AG04450 (cell line): ENCODE measurements at places on chromosomes 16 and 17.

GRCh38 chr16:774086-775001, 13.8 kb downstream of the MSLN start:
- no peak for DNase-seq

- no peak for DNase-seq
Observed at GRCh38 chr17:80773243-80773991, 218.2 kb upstream of the CHMP6 start.

- peak; percentile 69 for DNase-seq
Observed at GRCh38 chr17:47621293-47622179, 28.2 kb upstream of the KPNB1 start.

DNA sequence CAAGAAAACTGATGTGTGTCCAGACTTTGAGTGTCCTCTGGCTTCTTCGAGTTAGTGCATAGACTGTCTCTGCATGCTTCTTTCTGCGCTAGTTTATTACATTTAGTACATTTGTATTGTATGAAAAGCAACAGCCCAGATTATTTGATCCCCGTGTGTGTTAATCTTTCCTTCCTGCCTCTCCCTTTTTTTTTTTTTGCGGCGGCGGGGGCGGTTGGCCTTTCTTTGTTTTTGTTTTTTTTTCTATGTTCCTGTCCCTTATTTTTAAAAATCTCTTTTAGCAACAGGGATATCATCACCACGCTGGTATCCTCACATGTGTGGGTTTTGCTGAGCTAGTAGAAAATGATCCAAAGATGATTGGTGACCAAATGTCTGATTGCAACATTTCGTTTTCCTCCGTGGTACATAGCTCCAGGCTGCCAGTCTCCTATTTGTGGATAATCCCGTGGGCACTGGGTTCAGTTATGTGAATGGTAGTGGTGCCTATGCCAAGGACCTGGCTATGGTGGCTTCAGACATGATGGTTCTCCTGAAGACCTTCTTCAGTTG, 9.4 kb downstream of the SCPEP1 start:
- DNase-seq = no peak

DNA sequence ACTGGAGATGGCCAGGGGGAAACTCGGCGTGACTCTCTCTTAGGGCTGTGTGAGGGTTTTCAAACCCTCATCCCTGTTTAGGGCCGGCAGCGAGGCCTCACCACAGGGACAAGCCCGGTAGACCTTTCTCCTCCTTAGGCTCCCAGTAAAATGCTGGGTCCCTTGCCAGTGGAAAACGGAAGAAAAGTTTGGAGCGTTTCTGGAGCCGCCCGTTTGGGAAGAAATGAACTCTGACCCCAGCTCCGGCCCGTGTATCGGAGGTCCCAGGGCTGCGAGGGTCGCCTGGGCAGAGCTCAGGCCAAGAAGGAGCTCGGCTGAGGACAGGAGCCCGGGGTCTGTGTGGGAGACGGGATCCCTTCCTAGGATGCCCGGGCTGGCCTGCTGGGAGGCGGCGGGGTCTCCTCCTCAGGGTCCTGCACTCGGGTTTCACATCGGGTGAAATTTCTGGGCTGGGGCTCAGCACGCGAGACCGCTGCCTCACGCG, 23.2 kb downstream of the ZNF213 start:
- no peak for DNase-seq

GRCh38 chr16:84565669-84566495, 52.0 kb downstream of the COTL1 start:
- no peak for DNase-seq

- no peak for DNase-seq
Observed at GRCh38 chr17:59391021-59391420, 59.6 kb downstream of the YPEL2 start.

DNA sequence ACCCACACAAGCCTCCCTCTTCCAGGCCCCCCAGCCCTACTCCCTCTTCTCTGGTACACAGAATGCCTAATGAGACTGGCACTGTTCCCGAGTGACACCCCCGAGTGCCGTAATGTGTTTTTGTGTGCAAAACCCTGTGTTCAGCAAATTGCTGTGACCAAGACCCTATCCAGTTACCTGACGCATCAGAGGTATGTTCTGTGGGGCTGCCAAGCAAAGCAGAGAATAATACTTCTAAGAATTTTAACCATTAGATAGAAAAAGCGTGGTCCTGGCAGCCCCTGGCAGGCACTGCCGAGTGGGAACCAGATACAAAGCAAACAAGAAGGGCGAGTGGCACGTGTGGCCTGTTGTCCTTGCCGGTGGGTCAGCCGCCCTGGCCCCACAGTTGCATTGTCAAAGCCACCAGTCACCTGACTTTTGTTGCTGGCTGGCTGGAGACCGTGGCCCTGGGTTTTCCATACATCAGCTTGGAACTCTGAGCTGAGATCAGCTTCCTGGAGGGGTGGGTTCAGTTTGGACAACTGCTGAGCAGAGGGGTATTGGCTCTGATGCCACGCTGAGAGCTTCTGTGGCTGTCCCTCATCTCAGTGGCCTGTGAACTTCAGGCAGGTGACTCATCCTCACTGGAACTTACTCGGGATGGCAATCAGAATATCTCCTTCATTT, 69.1 kb upstream of the BRD7 start:
- DNase-seq = no peak

DNA sequence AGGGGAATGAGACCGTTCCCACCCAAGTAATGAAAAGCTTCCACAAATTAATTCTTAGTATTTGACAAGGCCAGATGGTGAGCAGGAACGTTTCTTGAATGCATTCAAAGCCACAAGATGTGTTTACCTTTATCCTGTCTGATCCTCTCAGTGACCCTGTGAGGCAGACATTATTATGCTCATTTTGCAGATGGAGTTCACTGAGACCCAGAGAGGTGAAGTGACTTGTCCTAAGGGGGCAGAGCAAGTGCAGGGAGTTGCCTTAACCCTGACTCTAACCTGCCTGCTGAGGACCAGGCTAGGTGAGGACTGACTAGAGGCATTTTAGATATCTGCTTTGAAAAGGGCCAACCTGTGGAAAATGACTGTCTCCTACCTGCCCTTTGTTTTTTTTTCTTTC, 156.7 kb downstream of the HAPSTR1 start:
- DNase-seq = no peak

GRCh38 chr17:58250344-58251011, 12.1 kb downstream of the LPO start:
- no peak for DNase-seq

DNA sequence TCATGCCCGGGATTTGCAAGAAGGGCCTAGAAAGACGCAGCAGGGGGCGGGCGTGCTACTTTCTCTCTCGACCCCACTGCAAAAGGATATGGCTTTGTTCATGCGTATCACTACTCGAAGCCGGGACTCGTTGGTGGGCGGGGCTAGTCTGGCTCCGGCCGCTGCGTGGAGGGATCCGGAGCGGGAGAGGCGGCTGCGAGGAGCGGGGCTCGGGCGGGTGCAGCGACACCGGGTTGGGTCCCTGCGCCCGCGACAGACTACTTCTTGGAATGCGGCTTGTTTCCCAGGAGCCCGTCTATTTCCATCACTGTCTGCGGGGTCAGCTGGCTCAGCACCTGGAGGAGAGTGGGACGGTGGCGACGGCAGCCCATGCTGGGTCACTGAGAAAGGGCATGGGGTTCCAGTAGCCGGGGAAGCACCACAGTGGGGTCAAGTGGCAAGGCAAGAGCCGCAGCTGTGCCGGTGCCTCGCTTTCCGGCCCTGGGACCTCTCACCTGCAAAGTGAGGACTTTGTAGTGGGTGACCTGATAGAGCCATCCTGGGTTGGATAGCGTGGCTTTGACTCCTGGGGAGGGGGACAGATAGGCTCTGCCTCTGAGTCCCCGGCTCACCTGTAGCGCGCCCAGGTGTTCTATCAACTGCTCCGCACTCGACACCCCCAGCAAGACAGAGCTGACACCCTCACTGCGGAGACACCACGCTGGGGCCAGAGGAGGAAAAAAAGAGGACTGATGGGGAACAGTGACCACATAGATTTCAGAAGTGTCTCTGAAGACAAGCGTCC, 6.6 kb downstream of the KCNAB3 start:
- peak; percentile 37 for DNase-seq

GRCh38 chr17:78924481-78925151, 571 bp downstream of the TIMP2 start:
- no peak for DNase-seq

- no peak for DNase-seq
Observed at GRCh38 chr16:23145608-23146007, 3.6 kb downstream of the USP31 start.

DNA sequence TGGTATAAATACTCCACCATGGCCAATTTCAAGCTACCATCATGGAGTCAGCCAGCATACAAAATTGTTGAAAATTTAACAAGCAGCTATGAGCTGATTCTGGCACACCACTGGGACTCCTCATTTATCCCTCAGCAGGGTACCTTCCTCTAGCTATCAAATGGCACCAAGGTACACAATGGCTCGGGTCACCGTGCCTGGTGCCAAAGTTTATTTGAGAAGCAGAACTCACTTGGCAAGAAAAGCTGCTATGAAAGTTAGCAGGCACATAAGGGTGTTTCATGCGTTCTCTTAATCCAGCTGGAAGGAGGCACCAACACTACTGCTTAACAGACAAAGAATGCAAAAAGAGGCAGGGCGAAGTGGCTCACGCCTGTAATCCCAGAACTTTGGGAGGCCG, 51.6 kb downstream of the IKZF3 start:
- DNase-seq = no peak

DNA sequence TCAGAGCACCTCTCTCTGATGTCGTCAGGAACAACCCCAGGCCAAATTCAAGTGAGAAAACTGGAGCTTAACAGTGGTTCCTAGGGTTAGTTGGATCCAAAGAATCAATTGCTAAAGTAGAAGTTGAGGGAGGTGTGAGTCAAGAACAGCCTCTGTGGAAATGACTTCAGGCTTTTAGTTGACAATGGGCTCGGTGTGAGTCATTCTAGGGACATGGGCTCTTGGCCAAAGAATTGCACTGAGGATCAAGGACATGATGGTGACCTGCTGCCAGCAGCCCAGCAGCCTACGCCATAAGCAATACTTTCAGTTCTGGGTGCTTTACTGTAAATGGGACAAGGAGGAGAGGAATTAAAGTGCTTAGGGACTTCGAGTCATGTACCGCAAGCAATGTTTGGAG, 32.1 kb upstream of the SMURF2 start:
- no peak for DNase-seq

- DNase-seq = no peak
Observed at GRCh38 chr17:20997711-20998570, 44.9 kb downstream of the USP22 start.
